Activated T-cell treated with anti-CD3 and anti-CD28 coated beads, Interleukin-2, amount 50 U/mL, for 72 hours (primary cell): ENCODE measurements at places on chromosomes 6 and 20.

GRCh38 chr6:46490425-46491200 lies 636 bp downstream of the RCAN2 start:
- no peak for DNase-seq

DNA sequence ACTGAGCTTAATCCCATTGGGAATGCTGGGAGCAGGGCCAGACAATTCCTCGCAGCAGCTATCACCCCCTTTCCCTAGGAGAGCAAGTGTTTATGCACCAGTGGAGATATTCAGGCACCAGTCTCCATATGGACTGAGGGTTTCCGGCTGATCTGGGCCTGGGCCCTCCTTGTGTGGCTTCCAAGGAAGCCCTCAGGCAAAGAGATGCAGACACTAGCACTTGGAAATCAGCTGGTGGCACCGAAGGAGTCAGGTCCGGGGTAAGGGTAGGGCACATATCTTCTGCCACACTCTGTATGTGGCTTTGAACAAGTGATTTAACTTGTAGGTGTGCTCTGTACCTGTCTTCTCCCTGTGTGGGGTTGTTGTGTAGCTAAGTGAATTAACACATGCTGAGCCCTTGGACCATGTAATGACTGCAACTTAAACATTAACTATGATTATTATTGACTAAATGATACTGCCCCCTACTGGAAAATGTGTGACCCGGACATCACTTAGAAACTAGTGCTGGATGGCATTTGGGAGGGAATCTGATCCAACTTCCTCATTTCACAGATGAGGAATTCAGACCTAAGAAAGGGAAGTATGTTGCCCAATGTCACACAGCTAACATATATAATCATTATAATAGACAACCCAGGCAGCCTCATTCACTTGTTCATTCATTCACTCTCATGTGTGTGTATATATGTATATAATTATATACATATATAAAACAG lies 19.3 kb upstream of the WFDC2 start:
- peak; percentile 13 for DNase-seq

- no peak for DNase-seq
These were observed 22.3 kb upstream of the PXDC1 start for GRCh38 chr6:3773678-3774298.

GRCh38 chr6:91879386-91879995 lies 1292.6 kb upstream of the MAP3K7 start:
- DNase-seq: no peak

DNA sequence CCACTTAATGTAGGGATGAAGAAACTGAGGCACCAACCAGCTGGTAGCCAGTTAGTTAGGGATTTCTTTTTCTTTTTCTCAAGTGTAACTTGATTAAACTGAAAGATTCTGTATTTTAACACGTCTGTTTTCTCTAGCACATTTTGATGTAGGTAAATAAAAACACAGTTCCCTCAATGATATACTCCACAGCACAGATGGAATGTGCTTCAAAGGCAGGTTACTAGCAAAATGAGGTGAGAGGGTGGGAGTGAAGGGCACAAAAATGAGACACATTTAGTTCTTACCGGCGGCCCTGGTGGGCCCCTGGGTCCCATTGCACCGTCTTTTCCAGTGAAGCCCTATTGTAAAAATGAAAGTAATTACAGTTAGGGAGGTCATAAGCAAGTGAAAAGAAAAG lies 108.9 kb downstream of the COL12A1 start:
- no peak for DNase-seq

- DNase-seq: no peak
These were observed 158.5 kb upstream of the AFDN start for GRCh38 chr6:167668019-167668753.

GRCh38 chr6:46674410-46674809 lies 13.3 kb upstream of the TDRD6 start:
- no peak for DNase-seq

DNA sequence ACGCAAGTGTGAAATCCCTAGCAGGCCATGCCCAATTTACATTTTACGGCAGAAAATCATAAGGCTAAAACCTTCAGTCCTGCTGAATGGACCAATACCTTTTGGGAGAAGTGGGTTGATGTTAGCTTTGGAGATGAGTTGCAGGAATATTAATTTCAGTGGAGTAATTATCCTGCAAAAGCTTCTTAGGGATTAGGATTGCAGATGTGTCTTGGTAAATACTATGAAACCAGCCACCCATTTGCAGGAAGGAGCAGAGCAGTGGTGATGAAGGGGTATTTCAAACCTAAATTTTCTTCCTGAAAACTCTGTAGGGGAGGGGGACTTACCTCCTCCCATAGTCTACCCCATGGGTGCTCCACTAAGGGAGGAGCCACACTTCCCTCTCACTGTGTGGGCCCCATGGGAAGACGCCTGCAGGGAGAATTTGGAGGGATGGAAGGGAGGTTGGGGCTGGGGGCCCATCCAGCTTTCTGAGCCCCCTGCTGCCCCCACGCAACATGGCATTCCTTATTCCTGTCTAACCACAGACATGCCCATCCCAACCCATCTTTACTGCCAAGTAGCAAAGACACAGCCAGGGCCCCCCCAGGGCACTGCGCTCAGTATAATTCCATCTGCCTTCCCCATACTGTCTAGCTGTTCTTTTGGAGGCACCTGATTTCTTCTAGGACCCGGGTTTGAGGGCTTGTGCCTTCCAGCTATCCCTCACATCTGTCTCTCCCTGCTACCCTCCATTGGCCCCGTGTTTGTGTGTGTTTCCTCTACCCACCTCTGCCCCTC lies 14.6 kb upstream of the UQCC2 start:
- DNase-seq: no peak

DNA sequence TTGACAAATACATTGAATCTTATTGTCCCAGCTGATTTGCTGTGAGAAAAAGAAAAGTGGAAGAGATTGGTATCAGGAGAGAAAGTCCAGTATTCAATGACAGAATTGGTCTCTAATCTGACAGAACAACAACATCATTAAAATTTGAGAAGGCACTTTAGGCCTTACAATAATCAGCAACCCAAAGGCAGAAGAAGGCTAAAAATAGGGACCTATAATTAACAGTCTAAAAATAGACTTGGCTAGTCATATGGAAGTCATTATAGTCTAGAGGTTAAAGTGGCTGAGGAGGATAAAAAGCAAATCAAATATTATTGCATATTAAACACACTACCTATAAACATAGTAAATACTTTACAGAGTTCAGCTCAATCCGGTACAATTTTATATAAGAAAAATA lies 393.6 kb upstream of the JAG1 start:
- DNase-seq: no peak

- DNase-seq: no peak
These were observed 150.7 kb downstream of the DLL1 start for GRCh38 chr6:170140129-170140528.

DNA sequence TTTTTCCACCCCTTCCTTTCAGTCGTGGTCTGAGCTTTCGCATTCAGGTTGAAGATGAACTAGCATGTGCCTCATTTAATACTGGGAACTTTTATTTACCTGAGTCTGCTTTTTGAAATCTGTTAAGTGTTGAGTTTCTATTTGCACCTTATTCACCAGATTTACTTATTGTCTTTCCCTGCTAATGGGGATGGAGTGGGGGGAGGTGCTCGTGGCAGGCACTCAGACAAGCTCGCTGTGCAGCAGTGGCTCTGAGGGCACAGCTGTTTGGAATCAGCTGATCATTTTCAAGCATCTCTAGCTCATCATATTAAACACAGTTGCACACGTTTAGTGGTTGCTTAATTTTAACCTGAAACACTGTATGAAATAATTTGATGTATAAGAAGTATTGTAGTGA lies 35.6 kb downstream of the UTRN start:
- no peak for DNase-seq

DNA sequence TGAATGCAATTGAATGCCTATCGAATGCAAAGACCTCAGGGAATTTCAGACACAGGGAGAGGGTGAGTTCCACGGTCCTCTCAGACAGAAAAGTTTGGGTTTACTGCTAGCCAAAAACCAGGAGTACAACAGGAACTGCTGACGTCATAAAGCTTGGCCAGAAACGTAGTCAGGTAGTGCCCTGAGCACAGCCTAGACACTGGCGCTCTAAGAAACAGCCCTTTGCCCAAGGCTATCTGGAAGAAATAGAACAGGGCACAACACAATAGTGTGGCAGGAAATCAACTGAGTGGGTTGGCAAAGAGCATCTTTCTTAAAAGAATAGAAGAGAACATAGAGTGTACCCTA lies 58.0 kb downstream of the GFOD1 start:
- no peak for DNase-seq

- no peak for DNase-seq
These were observed 17.2 kb upstream of the QKI start for GRCh38 chr6:163397326-163397725.

DNA sequence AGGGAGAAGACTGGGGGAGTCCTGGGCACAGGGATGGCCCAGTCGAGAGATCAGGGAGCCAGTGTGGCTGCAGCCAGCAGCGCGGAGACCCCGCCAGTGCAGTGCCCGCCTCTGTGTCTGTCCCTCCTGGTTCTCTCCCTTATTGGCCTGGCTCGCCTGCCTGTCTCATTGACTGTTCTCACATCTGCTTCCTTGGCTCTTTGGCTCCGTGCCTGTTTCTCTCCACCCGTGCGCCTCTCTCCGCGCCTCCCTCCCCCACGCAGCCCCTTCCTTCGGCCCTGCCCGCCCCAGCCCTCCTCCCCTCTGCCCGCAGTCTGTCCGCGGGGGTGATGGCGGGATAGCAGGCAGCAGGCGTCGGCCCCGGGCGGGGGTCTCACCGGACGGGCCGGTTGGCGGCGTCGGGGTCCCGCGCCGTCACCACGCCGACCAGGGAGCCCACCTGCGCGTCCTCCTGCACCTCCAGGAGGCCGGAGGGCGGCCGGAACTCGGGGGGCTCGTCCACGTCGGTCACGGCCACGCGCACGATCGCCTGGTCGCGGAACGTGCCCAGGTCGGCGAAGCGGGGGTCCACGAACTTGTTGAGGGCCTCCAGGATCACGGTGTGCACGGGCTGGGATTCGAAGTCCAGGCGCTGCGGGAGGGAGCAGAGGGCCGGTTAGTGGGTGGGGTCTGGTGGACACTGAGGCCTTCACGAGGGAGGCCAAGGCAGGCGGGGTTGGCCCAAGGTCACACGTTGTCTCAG lies 92.0 kb downstream of the CD40 start:
- DNase-seq: no peak

- no peak for DNase-seq
These were observed 5.5 kb upstream of the DSN1 start for GRCh38 chr20:36778831-36779655.

DNA sequence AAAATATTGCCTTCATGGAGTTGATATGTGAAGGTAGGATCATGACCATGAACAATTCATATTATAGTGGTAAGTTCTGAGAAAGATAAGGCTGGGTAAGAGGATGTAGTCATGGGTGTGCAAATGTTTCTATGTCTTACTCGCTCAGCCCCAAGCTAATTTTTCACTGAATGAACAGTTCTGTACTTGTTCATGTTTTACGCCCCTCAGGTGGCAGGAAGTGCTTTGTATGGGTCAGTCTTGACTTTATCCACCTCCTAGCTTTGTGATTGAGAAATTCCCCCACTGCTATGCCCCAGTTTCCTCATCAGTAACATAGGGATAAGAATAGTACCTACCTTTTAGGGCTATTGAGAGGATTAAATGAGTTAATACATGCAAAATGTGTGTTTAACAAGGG lies 148.2 kb upstream of the KCNG1 start:
- no peak for DNase-seq

GRCh38 chr20:3158968-3159431 lies 665 bp downstream of the FASTKD5 start:
- DNase-seq: no peak

DNA sequence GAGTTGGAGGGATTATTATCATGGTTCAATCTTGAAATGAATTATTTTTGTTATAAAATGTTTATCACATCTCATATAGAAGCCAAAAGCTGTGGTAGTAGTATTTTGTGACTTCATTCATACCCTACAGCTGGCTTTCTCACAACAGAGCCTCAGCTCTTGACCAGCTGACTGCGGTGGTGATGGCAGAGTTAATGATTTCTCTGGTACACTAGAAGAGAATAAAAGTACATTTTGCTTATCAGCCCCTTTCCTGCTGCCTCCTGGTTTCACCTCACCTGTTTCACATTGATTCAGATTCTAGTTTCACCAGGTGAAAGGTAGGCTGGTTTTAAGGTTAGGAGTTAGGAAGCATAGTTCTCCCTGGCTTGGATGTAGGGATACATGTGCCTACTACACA lies 55.7 kb downstream of the AFG1L start:
- no peak for DNase-seq

DNA sequence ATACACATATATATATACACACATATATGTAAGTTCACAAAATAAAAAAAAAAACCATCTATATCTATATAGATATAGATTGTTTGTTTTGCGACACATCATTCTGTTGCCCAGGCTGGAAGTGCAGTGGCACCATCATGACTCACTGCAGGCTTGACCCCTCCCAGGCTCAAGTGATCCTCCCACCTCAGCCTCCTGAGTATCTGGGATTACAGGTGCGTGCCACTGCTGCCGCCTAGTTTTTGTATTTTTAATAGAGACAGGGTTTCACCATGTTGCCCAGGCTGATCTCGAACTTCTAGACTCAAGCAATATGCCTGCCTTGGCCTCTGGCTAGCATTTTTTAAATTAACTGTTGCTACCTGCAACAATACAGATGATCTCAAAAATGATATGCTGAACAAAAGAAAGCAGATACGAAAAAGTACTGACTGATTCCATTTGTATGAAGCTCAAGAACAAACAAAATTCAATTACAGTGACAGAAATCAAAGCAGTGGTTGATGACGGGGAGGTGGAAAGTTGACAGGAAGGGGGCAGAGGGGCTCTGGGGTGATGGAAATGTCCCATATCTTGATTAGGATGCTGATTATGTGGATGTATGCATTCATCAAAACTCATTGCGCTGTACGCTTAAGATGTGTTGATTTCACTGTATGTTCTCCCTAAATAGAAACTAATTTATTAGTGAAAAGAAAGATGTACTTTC lies 49.6 kb downstream of the ATXN1 start:
- DNase-seq: no peak

GRCh38 chr6:161549977-161550655 lies 276.3 kb upstream of the AGPAT4 start:
- DNase-seq: no peak

- DNase-seq: no peak
These were observed 129.2 kb downstream of the SMOC2 start for GRCh38 chr6:168570211-168570610.

GRCh38 chr6:118559659-118560058 lies 11.6 kb downstream of the PLN start:
- no peak for DNase-seq

GRCh38 chr6:169934699-169935347 lies 183.4 kb downstream of the ERMARD start:
- no peak for DNase-seq

- DNase-seq: no peak
These were observed 47.5 kb downstream of the KIAA1755 start for GRCh38 chr20:38212806-38213606.

GRCh38 chr6:104540743-104541142 lies 319.0 kb downstream of the HACE1 start:
- no peak for DNase-seq

DNA sequence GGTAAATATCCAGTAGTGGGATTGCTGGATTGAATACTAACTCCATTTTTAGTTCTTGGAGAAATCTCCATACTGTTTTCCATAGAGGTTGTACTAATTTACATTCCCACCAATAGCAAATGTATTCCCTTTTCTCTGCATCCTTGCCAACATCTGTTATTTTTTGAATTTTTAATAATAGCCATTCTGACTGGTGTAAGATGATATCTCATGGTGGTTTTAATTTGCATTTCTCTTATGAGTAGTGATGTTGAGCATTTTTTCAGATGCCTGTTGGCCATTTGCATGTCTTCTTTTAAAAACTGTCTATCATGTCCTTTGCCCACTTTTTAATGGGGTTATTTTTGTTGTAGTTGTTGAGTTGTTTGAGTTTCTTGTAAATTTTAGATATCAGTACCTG lies 253.2 kb downstream of the HAO1 start:
- no peak for DNase-seq

GRCh38 chr20:22688485-22688884 lies 104.1 kb upstream of the FOXA2 start:
- no peak for DNase-seq
